Stimulated activated CD8-positive, alpha-beta memory T cell treated with anti-CD3 and anti-CD28 coated beads, Interleukin-2, amount 100 ng/mL, for 48 hours (primary cell): ENCODE measurements at places on chromosomes 2 and 18.

DNA sequence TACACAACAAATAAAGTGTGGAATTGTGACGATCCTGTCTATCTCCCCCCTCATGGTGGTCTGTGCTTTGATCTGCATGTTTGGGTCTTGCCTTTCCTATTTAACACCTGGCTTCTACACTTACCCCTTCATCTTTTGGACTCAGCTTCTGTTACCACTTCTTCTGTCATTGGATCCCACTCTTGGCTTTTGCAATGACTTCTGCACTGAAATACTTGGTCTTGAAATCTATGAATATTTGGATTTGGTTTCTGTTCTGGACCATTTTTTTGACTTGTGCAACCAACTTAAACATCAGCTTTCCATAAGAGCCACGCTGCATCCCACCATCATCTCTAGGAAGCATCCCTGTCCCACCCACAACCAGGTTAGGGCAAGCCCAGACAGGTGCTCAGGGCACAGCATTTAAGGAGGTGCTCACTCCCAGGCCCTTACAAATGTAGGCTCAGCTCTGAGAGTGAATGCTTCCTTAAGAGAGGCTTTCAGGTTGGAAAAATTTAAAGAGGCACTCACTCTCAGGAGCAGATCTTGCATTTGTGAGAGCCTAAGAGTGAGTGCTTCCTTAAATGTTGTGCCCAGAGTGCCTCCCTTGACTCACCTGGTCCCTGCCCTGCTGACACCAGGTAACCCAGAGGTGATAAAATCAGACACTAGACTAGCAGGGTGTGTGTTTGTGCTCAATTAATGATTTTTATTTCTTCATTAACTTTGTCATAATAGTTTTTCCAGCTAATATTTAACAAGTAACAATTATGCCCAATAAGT, 124.5 kb upstream of the SH3BP4 start:
- no peak for DNase-seq

- no peak for DNase-seq
Observed at GRCh38 chr2:228689053-228689452, 507.6 kb upstream of the SPHKAP start.

DNA sequence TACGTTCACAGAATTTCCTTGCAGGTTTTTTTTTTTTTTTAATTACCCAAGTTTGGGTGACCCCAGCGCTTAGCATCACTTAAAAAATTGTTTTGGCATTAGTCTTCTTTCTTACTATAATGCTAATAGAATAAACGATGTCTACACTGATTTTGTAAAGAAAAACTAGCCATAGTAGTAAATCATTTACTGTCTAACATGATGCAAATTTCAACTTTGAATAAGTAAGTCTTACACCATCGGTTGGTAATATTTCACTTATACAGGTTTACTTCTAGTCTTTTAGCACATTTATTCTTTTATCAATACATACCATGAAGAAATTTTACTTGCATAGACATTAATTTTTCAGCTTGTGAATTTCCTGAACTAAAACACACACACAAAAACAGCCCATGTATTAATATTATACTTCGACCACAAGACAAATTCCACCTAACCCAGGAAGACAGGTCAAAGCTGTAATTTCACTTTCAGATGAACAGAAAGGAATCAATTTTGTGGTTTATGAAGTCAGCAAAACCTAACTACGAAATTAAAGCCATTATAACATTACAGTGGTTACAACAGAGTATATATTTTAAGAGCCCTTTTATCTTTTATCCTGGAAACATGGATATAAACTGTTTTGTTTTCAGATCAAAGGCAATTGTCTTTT, 1.9 kb downstream of the YES1 start:
- no peak for DNase-seq

DNA sequence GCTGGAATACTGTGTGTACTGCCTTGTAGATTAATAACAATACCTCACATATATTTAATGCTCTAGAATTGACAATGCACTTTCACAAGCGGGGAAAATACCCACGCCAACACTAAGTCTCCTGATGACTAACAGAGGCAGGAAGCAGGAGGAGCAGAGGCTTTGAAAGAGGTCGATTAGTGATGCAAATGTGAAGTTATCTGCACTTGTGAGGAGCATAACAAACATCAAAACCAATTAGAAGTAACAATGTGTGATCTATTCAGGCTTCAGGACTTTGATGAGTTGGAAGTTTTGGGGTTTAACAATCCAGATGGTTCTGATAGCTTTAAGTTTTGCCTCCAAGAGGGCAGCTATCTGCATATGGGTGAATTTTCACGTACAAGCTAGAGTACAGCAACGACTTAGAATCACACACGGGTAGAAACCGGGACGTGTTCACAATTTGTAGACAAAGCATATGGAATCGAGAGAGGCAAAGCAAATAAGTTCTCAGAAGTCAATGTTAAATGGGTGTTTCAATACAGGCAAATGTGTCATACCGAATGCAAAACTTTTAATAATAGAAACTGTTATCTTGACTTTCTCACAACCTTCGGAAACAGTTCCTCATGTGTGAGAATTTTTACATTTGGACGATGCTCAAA, 114.5 kb downstream of the METTL8 start:
- peak; percentile 17 for DNase-seq

- no peak for DNase-seq
Observed at GRCh38 chr2:201219328-201220096, 36.6 kb downstream of the CASP10 start.

DNA sequence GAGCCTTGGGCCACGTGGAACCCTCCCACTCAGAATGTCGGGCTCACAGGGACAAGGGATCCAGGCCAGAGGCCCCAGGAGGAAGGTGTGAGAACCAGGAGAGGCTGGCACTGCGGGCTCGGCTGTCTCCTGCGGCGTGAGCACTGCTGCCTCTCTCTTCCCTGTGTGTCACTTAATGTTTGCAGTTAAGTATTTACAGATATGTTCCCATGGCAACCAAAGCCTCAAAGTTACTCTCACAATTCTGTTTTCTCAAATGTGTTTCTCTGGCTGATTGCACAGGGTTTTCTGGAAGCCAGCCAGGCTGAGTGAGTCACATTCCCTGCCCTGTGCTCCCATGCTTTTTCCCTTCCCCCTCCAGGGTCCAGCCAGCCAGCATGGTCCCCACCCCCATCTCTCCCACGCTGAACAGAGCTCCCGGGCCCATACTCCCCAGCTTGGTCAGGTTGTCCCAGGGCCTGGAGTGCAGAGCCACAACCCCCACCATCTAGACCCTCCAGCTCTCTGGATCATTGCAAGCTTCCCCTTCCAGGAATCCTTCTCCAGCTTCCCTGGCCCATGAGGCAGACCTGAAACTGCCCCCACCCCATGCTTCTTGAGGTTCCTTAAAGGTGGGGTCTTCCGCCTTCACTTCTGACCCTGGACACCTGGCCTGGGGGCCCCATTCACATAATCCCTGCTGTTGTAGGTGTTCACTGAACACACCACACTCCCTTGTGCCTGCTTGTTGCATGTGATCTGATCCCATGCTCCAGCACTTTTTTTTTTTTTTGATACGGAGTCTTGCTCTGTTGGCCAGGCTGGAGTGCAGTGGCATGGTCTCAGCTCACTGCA, 265.9 kb downstream of the CELF4 start:
- DNase-seq, result no peak

DNA sequence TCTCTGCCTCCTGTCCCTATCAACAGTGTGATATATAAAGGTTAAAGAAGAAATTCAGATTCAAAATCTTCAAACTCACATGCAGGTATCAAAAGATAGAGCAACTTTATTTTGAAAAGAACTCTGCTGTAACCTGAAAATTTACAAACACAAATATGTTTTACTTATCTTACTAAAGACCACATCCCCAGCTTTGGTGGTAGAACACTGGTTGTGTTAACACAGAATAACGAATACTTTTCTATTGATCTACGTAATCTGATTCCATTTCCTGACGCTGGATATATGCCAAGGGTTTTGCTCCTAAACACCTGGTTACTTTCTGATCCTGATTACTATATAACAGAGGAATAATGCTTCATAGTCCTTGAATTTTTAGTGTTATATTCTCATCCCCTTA, 23.1 kb upstream of the SLC39A10 start:
- no peak for DNase-seq

DNA sequence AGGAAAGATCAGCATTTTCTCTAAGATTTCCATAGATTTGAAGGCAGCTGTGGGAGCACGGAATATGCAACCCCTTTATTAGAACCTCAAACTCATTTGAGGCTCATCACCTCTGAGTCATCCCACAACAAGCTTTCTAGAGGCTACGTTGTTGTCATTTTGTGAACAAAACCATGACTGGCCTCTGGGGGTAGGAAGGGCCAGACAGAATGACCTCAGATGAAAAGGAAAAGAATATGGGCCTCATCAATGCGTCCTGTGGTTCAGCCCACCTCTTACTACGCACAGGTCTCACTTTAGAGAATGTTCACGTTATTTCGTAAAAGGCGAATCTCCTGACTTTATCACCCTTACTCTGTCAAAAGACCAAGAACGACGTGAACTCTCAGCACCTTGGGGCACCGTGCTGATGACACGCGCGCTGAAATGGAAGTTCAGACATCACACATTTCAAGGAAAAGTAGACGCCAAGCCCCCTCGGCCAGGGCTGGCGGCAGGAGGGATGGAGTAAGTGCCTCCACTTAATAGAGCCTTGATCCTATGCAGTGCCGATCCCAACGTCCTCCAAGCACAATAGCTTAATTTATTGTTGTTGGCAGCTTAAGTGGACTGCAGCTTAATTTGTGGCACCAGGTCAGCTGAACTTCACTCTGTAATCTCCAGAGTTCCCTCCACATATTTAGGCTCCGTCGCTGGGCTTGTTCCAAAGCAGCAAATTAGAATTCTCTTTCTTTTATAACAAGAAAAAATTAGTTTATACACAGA, 208.3 kb downstream of the EIPR1 start:
- DNase-seq, result no peak

- DNase-seq, result no peak
Observed at GRCh38 chr2:158542577-158542976, 85.8 kb downstream of the PKP4 start.

DNA sequence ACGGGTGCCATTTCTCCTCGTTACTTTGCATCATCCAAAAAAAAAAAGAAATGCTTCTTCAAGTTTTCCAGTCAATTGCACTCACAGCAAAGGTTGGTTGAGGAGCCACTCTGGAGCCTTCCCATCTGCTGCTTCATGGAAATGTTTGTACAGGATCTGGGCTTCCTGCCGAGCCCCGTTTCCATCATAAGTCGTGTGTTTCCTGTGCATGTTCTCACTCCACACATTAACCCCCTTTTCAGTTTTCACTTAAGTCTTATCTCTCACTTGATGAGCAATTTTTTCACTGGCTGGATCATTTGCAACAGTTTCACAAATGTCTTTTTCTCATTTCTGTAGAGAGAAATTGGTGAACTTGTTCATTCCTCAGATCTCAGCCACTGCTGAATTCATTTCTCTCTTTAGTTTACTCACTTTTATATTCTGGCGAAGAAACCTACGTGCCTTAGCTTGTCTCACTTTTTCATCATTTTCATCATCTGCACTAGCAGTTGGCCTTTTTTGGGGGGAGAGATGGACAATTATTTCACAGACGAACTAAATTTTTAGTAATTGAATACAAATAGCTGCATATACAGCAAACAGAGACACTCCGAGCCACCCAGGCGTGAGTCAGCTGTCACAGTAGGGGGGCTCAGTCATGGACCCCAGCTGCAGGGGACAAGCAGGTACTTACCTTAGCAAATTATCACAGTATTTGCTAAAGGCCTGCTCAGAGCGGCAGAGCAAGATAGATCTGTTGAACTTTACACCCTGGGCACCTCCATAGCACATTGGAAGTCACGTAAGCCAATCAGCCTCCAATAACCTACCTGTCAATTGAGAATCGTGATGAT, 750.8 kb upstream of the ID2 start:
- no peak for DNase-seq

GRCh38 chr2:9754532-9754887, 88.8 kb upstream of the TAF1B start:
- DNase-seq, result no peak

DNA sequence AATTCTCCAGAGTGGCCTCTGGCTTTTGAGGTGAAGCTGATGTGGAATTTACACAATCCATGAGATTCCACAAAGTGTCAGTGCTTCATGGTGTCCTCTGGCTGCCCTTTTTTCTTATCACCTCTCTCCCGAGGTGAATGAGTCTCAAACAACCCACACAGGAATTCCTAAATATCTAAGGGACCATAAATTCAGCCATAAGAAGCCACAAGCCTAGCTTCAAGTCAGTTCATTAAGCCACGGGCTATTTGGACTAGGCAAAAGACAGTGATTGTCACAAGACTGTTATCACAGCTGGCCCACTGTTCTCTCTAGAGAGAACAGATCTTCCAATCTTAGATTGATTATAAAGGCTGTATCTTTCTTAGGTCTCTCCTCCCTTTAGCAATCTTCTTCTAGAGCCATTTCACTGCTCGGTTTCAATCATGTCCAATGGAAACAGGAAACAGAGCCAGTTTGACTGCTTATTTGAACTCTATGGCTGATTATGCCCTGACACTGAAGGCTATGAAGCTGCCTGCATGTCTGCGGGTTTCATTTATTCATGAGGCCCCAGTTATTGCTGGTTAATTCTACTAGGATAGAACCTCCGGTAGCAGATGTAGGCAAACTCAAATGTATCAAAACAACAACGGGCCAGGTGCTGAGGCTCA, 4.1 kb downstream of the NEMP2 start:
- no peak for DNase-seq

DNA sequence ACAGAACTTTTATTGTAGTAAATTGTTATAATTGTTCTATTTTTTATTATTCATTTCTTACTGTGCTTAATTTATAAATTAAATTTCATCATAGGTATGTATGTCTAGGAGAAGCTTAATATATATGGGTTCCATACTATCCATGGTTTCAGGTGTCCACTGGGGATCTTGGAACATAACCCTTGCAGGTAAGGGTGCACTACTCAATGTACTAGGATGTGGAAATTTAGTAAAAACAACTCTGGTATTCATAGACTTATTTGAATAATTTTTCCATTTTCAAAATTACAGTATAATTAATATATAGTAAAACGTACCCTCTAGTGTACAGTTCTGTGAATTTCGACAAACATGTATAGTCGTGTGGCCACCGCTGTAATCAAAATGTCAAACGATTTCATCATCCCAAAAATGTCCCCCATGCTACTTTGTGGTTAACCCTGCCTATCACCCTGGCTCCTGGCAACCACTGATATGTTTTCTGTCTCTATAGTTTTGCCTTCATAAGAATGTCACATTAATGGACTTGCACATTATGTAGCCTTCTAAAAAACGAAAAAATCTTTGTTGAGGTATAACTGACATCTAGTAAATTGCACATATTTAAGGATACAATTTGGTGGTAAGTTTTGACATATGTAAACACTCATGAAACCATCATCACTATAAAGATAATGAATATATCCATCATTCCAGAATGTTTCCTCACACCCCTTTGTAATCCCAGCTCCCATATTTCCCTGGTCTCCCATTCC, 45.7 kb downstream of the ARL5A start:
- no peak for DNase-seq
